ENCODE measurements at places on chromosomes 13 and 19. TPM values are rescaled to one million over a fixed set of nuclear protein-coding genes. Genes with fewer than 3 reads are reported as not detected.

LIM2 gene
- total RNA-seq = not detected

CGB2 gene
- not detected for total RNA-seq

DNA sequence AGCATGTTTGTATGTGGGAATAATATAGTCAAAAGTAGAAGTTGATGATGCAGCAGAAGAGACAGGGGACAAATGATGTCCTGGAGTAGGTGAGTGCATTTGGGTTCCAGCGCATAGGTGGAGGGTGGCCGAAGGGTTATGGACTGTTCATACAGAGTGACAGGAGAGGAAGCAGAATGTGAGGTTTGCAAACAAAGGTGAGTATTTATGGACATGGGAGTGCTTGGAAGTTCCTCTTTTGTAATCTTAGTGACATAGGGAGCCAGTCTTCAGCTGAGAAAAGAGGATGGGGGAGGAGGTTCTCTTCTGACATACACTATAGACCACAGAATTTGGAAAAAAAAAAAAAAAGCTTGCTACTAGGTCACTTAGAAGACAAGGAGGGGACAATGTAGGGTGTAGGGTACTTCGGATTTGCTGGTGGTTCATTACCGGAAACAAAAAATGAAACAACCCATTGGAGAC lies 331.6 kb downstream of the DLEU7 start:
- H3K27me3 ChIP-seq = no peaks in the 10 kb centered on the region
- H3K4me1 ChIP-seq = no peaks in the 10 kb centered on the region
- no peak overlapping the region for H3K27ac ChIP-seq
- DNase-seq = no peak

DNA sequence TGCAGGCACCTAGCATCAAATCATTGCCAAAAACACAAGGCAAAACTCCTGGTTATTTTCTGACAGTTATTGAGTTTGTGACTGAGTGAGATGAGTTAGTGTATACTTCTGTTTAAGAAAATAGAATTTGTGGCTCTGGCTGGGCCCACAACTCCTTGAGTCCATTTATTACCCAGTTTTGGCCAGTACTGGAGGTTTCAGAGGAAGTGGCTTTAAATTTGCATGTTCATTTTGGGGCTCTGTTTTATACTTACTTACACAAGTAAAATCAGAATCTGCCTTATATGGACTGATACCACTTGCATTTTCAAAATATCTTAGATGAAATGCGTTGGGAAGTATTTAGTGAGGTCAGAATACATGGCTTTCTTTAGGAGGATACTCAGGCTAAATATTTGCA lies 29.0 kb downstream of the TNFSF11 start:
- DNase-seq = no peak
- H3K4me1 ChIP-seq = no peaks in the 10 kb centered on the region
- peaks cover 16% of the 10 kb centered on the region for H3K27me3 ChIP-seq
- no peak overlapping the region for H3K27ac ChIP-seq
- H3K4me3 ChIP-seq = no peak overlapping the region
